NCI-H1048 (cell line): ENCODE measurements at places on chromosomes 2 and 18.

DNA sequence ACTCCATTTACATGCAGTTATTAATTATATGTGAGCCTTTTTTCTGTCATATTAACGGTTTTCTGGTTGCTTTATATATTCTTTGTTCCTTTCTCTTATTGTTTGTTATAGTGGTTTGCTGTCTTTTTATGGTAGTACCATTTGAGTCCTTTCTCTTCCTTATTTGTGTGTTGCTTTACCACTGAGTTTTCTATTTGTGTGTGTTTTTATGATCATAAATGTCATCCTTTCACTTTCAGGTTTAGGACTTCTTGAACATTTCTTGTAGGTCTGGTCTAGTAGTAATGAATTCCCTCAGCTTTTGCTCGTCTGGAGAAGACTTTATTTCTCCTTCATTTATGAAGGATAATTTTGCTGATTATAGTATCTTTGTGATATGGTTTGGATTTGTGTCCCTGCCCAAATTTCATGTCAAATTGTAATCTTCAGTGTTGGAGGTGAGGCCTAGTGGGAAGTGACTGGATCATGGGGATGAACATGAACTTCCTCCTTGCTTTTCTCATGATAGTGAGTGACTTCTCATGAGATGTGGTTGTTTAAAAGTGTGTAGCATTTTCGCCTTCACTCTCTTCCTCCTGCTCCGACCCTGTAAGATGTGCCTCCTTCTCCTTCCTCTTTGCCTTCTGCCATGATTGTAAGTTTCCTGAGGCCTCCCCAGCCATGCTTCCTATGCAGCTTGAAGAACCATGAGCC is 11.5 kb downstream of the GCC2 start:
- DNase-seq: no peak

DNA sequence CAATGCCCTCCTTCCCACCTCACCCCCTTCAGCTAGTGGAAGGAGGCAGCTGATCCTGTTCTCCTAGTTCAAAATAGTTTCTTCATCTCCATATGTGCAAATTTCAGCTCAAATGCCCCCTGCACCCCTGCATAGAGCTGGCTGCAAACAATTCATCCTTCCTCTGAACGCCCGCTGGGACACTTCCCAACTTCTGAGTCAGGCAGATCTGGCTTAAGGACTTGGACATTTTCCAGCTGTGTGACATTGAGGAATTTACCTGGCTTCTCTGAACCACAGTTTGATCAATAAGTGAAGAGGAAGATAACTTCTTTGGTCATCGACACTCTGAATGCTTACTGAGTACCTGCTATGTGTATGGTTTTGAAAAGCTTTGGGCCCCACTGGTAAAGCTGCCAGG is 23.5 kb downstream of the PTGR3 start:
- no peak for DNase-seq

GRCh38 chr2:10238991-10239485 is 63.7 kb upstream of the HPCAL1 start:
- DNase-seq: no peak

DNA sequence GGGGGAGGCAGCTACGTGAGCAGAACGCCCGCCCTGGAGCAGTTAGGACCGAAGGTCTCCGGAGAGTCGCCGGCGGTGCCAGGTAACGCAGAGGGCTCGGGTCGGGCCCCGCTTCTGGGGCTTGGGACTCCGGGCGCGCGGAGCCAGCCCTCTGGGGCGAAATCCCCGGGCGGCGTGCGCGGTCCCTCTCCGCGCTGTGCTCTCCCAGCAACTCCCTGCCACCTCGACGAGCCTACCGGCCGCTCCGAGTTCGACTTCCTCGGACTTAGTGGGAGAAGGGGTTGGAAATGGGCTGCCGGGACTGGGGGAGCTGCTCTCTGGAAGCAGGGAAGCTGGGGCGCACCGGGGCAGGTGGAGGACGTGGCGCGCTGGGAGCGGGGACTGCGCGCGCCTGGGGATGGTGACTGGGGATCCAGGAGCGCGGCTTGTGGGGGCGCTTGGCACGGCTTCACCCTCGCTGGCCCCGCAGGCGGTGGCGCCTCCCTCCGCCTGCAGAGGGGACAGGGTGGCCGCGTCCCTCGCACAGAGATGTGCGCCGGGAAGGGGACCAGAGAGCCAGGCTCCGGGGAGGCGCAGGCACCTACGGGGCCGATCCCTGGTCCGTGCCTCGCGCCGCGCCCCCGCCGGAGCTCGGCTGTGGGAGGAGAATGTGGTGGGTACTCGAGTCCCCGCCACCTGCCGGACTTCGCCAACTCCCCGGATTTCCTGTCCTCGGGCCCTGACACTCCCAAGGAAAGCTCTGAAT is 688 bp downstream of the CDH20 start:
- no peak for DNase-seq

DNA sequence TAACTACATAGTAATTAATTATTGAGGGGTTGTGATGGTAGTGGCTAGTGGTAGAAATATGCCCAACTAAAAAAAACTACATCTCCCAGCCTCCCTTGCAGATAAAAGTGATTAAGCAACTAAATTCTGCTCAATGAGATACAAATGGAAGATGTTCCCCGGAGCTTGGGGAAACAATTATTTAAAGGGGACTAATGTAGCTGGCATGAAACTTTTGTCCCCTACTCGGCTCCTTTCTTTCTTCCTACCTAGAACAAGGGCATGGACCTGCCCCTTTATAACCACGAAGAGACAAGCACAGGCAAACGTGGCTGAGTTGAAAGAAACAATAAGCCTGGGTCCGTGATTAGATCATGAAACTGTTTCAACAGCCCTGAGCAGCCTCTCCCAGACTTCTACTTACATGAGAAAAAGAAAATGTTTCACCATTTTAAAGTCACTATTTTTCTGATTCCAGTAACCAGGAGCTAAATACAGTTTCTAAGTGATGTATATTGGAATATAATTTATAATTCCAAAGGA is 236.9 kb downstream of the SCG2 start:
- DNase-seq: no peak

GRCh38 chr18:48816554-48816953 is 134.2 kb downstream of the SMAD7 start:
- DNase-seq: no peak

DNA sequence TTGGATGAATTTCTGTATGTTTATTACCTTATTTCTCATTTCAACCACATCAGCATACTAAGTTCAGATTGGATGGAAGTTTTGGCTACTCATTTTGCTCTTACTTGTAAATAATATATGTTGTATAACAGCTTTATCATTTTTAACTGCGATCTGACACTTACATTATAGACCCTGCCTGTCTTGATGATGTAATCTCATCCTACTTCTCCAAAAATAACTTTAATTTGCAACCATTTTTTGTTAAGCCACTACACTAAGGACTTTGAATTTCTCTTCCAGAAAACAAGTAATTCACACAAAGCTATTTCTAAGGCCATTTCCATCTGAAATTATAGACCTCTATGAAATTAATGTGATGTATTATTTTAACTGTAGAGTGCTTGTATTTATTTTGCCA is 240.7 kb downstream of the WDR7 start:
- no peak for DNase-seq

- DNase-seq: no peak
Observed at GRCh38 chr2:200624658-200625057, 38.8 kb downstream of the AOX1 start.

- no peak for DNase-seq
Observed at GRCh38 chr18:49135877-49136276, 185.1 kb upstream of the SMAD7 start.

- DNase-seq: no peak
Observed at GRCh38 chr2:160652236-160652635, 158.6 kb upstream of the RBMS1 start.

GRCh38 chr2:46798041-46798440 is 117.6 kb downstream of the MCFD2 start:
- DNase-seq: no peak

- DNase-seq: no peak
Observed at GRCh38 chr18:60404486-60405085, 32.0 kb upstream of the MC4R start.
